CD4-positive, alpha-beta T cell (primary cell): ENCODE measurements at places on chromosomes 5 and 9. TPM values are rescaled to one million over a fixed set of nuclear protein-coding genes. Genes with fewer than 3 reads are reported as not detected.

DNA sequence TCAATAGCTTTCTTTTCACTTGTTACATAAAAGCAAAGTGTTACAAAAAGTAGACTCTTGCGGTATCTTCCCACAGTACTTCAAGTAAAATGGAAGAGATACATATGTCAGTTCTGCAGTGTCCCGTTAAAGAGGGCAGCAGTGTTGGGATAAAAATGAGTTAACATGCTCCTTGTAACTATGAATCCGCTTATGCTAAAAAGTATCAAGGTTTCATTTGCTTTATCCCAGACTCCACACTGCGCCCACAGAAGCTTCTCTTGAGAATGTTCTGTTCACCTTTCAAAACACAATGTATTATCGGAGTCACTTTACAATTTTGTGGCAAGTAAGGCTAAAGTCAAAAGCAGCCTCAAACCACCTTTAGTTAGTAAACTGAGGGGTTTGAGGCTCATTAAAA lies 790 bp downstream of the PTAR1 start:
- H3K4me1 ChIP-seq: peaks cover 9% of the 10 kb centered on the region
- no peaks in the 10 kb centered on the region for H3K27me3 ChIP-seq
- no peak for DNase-seq
- H3K27ac ChIP-seq: peak overlapping the region; percentile 85

- DNase-seq: no peak
- no peaks in the 10 kb centered on the region for H3K4me1 ChIP-seq
- H3K4me3 ChIP-seq: no peak overlapping the region
- H3K27me3 ChIP-seq: no peaks in the 10 kb centered on the region
- no peaks in the 10 kb centered on the region for H3K36me3 ChIP-seq
- H3K27ac ChIP-seq: no peak overlapping the region
Observed at GRCh38 chr5:66222455-66222854, 78.4 kb downstream of the SREK1 start.

DNA sequence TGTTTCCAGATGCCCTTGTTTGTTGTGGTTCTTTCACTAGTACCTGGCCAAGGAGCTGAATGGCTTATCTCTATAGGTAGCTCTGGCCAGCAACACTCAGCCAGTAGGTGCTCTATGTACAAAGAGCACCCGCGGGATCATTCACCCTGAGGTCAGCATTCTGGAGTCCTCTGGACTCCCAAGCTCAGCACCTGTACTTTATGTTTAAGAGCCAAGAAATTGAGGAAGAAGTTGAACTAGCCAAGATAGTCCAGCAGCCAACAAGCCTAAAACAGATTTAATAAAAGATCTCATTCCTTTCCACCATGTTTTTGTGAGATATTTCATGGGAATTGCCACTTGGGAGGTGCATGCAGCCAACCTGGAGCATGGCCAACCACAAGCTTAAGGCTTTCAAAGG lies 242.6 kb upstream of the PAPPA start:
- no peak overlapping the region for H3K27ac ChIP-seq
- H3K4me1 ChIP-seq: no peaks in the 10 kb centered on the region
- DNase-seq: no peak
- no peak overlapping the region for H3K4me3 ChIP-seq

- peak overlapping the region; percentile 7 for H3K4me3 ChIP-seq
- no peaks in the 10 kb centered on the region for H3K27me3 ChIP-seq
- peaks cover 42% of the 10 kb centered on the region for H3K4me1 ChIP-seq
Observed at GRCh38 chr9:121358751-121359150, 11.3 kb downstream of the STOM start.

The TMEM252 gene
- not detected for total RNA-seq
